ENCODE measurements at places on chromosomes 6 and 20. TPM values are rescaled to one million over a fixed set of nuclear protein-coding genes. Genes with fewer than 3 reads are reported as not detected.

GRCh38 chr6:126035764-126036163 lies 49.4 kb downstream of the TRMT11 start:
- no peak for DNase-seq

DNA sequence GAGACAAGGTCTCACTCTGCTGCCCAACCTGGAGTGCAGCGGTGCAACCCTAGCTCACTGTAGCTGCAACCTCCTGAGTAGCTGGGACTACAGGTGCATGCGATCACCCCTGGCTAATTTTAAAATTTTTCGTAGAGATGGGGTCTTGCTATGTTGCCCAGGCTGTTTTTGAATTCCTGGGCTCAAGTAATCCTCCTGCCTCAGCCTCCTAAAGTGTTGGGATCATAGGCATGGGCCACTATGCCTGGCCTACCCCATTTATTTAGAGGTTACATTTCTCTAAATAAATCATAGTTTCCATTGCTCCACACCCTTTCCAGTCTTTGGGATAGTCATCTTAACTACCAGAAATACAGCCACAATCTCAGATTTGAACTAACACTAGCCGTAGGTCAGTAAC lies 134.7 kb upstream of the CITED2 start:
- no peak for DNase-seq

GRCh38 chr6:42514745-42515144 lies 49.1 kb upstream of the UBR2 start:
- DNase-seq: no peak

GRCh38 chr20:40704828-40705227 lies 15.8 kb upstream of the MAFB start:
- no peak for DNase-seq

C6orf163 gene
- total RNA-seq: 3.9 TPM

DNA sequence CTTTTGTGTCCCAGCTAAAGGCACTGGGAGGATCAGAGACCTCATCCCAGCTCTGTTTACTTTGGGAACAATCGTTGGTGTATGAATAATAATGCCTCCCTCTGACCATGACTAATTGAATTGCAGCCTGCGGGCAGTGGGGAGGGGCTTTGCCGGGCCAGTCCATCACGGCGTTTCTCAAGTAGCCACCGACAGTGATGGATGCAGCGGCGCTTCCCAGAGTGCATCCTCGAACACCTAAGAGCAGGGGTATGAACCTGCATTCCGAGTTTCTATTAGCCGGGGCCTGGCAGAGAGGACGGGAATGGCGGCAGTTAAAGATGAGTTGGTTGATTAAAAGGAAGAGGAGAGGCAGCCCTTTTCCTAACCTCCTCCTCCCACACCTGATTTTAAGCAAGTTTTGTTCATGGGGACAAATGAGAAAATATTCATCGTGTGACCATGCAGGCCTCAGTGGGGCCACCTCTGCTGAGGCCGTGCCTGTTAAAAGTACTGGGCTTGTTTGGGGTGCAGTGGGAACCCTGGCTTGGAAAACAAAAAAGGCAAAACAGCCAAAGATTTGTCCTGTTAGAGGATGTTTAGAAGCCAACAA lies 154.1 kb downstream of the FOXA2 start:
- DNase-seq: no peak

DNA sequence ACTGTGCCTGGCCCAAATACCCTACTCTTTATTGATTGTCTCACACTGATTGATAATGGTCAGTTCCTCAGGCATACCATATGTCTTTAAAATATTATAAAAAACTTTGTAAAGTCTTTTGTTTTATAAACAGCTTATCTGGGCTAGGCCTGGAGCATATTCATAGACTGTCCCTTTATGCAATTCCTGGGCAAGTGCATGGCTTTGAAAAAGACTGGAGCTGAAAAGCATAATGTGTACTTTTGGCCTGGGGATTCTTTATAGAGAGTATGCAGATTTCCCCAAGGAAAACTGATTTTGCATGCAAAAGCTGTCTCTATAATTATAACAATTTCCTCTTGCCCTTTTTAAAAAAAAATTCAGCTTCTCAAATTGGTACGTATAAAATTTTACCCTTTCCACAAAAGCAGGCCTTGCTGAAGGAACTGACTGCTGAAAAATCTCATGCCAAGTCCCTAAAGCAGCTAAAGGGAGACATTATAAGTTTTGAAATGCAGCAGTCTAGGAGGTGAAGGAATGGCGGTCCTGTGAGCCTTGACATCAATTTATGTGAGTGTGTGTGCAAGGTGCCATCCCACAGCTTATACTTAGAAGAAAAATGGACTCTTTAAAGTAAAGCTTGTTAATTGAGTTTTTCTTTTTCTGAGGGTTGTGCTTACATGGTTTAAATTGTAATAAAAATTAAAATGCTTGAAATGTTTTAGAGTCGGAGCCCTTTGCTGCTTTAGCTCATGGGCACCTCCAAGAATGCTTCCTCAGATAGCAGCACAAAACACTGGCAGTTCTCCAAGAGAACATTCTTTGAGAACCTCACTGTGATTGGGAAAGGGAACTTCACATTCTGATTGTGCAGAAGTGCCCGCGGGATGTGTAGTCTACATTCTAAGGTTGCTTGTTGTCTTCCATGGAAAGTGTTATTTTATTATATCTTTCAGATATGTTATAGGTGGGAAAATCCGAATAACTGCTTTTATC lies 43.9 kb downstream of the PLCB4 start:
- peak; percentile 70 for DNase-seq

SLC44A4 gene
- 0.27 TPM for total RNA-seq

GRCh38 chr20:53918949-53919361 lies 151.4 kb downstream of the BCAS1 start:
- no peak for DNase-seq

DNA sequence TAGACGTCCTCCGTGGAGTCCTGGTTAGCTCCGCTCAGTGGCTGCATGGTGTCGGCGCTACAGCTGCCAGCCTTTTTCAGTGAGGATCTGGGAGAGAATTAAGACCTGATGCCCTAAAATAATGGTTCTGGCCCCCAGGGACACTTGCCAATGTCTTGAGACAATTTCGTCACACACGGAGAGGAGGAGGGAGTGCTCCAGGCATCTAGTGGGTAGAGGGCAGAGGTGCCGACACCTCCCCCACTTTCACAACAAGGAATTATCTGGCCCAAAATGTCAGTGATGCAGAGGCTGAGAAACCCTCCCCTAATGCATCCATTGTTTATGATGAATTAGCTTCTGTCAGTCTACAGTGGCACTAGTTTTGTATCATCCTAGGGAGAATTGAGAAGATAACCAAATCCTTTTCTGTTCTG lies 24.4 kb downstream of the TMEM181 start:
- no peak for DNase-seq

CDSN gene
- not detected for total RNA-seq

GRCh38 chr6:54071821-54072340 lies 39.4 kb upstream of the MLIP start:
- no peak for DNase-seq

- peak; percentile 0 for DNase-seq
These were observed 317.1 kb upstream of the FERMT1 start for GRCh38 chr20:6439737-6440442.

PHACTR1 gene
- total RNA-seq: 0.49 TPM

- DNase-seq: peak; percentile 15
These were observed 5.5 kb downstream of the REV3L start for GRCh38 chr6:111477481-111477938.

DNA sequence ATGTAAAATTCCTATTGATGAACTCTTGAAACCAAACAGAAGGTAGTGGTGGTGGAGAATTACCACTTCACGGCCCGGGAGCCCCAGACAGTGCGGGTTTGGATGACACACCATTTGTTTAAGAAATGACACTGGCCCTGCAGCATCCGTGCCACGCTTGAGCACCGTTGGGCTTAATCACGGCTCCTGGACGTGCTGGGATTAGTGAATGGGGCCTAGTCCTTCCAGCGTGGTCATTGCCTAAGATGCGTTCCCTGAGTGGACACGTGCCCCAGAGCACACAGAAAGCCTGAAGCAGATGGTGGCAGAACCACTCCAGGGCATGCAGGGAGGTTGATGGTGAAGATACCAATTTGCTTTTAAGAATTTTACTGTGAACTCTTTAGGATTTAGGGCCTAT lies 14.5 kb downstream of the STX16 start:
- DNase-seq: no peak

GRCh38 chr6:97068211-97068610 lies 143.7 kb downstream of the KLHL32 start:
- DNase-seq: peak; percentile 72

GRCh38 chr6:119446115-119446554 lies 96.6 kb upstream of the MAN1A1 start:
- DNase-seq: peak; percentile 78

DNA sequence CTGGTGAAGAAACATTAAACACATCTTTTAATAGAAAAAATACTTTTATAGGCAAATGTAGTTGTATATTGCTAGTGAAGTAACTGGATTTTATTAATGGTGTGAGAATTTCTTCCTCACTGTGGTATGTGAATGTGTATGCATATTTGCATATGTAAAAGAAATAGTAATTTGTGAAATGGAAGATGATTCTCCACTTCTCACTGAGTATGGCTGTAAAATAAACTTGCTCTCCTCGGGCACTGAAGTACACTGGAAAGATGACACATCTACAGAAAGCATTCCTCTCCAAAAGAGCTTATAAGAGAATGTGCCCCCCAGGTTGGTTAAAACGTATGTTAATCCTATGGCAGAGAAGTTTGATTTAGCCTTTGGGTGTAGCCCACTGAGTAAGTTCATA lies 155.5 kb downstream of the LPA start:
- DNase-seq: no peak

GRCh38 chr6:100673641-100674040 lies 207.5 kb downstream of the ASCC3 start:
- no peak for DNase-seq

ATP6V1G2 gene
- total RNA-seq: 3.8 TPM

GRCh38 chr6:138688580-138688979 lies 85.0 kb upstream of the CCDC28A start:
- DNase-seq: no peak

STX11 gene
- total RNA-seq: 0.16 TPM

DNA sequence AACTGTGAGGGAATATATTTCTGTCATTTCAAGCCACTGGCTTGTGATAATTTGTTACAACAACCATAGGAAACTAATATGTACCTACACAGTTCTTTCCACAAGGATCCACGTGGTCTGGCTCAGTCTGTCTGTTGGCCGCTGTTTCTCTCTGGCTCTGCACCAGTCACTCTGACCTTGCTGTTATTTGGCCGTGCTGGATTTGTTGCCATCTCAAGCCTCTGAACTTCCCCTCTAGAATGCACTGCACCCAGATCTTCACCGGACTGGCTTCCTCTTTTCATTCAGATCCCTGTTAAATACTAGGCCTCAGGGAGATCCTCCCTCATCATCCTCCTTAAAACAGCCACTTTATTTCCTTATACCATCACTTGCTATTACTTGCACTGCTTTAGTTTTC lies 446.8 kb downstream of the TFAP2B start:
- no peak for DNase-seq

GRCh38 chr6:151139524-151139923 lies 100.2 kb upstream of the AKAP12 start:
- no peak for DNase-seq

GRCh38 chr6:39962831-39963230 lies 28.6 kb upstream of the MOCS1 start:
- no peak for DNase-seq

- peak; percentile 3 for DNase-seq
These were observed 5.2 kb upstream of the BTBD9 start for GRCh38 chr6:38644951-38645350.

- no peak for DNase-seq
These were observed 263.4 kb downstream of the NKAIN2 start for GRCh38 chr6:124066946-124067552.

GRCh38 chr6:5701174-5701573 lies 305.6 kb downstream of the NRN1 start:
- DNase-seq: no peak

DNA sequence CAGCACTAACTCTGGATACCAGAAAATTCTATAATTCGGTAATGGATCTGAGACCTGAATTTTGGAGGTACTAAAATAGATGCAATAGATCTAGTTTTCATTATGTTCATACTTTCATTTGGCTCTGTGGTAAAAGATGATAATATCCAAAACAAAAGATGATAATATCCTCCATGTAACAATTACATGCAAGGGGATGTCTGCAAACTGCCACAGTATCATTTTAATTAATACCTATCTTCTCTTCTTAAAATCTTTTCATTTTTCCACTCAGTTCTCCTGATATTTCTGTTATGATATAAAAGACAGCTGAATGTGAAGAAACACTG lies 15.6 kb downstream of the BTN2A1 start:
- DNase-seq: no peak

DNA sequence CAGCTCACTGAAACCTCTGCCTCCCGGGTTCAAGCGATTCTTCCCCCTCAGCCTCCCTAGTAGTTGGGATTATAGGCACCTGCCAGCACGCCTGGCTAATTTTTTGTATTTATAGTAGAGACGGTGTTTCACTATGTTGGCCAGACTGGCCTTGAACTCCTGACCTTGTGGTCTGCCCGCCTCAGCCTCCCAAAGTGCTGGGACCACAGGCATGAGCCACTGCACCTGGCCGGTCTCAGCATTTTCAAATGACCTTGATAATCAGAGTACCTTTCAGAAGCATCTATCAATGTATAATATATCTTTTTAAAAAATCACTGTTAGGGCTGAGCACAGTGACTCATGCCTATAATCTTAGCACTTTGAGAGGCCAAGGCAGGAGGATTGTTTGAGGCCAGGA lies 143.0 kb downstream of the DOK5 start:
- DNase-seq: no peak

INSM1 gene
- not detected for total RNA-seq

DNA sequence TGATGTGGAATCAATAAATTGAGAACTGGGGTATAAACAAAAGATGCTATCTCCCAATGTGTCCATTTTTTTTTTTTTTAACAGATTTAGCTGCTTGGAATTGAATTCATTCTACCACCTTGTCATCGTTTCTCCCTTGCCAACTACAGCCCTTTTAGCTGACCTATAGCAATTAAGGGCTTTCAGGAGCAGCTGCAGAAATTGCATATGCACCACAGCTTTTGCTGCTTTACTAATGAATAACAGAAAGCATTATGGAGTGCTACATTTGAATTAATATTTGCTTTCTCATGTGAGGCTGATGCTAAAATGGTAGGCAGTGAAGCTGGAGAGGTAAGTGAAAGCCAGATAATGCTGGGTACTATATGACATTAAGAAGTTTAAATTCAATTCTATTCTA lies 5.7 kb downstream of the SESN1 start:
- DNase-seq: no peak

DNA sequence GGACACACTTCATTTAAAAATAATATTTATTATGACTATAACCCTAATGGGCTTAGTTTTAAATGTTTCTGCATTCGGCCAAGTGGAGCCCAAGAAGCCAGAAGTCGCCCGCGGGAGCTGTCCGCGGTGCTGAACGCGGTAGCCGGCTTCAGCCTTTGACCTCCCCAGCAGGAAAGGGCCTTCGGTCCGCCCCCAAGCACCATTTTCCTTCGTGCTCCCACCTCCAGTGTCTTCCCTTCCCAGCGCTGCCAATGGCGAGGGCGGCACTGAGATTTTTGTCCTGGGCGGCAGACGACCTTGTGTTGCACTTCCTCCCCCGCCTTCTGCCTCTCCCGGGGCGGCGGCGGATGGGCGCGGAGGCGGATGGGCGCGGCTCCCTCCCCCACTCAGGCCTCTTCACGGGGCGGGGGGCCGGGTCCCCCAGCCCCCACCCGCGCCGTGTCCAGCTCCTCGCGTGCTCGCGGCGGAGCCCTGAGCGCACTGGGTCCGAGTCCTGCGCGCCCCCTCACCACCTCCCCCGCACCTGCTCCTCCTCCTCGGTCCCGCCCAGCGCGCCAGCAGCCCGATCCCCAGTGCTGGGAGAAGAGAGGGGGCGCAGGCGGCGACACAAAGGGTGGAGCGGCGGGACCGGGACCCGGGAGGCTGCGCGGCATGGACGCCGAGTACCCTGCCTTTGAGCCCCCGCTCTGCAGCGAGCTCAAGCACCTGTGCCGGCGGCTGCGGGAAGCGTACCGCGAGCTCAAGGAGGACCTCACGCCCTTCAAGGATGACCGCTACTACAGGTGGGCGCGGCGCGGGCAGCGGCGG lies 23.6 kb upstream of the TMEM181 start:
- DNase-seq: peak; percentile 74
